GM23338 (cell line): ENCODE measurements at places on chromosomes 2 and 18. TPM values are rescaled to one million over a fixed set of nuclear protein-coding genes. Genes with fewer than 3 reads are reported as not detected.

DNA sequence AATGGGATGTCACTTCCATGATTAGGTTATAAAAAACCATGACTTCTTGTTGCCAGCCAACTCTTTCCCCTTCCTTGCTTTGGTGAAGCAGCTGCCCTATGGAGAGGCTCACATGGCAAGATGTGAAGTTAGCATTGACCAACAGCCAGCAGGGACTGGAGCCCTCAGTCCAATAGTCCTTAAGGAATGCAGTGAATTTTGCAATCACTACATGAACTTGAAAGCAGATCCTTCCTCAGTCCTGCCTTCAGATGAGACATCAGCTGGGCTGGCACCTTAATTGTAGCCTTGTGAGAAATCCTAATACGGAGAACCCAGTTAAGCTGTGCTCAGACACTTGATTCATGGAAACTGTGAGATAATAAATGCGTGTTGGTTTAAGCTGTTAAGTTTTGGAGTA is 61.8 kb downstream of the ATP8B1 start:
- H3K4me1 ChIP-seq = peaks cover 6% of the 10 kb centered on the region; the same call in 1 of the 2 replicates
- H3K27ac ChIP-seq = no peak overlapping the region
- H3K4me3 ChIP-seq = no peak overlapping the region
- no peak for DNase-seq

- DNase-seq = peak; percentile 36
- no peaks in the 10 kb centered on the region for H3K27me3 ChIP-seq
- H3K27ac ChIP-seq = peak overlapping the region; percentile 94
- peak overlapping the region; percentile 85; the same call in 1 of the 2 replicates for H3K4me3 ChIP-seq
These were observed 1.1 kb upstream of the DARS1 start for GRCh38 chr2:135986507-135986906.

DNA sequence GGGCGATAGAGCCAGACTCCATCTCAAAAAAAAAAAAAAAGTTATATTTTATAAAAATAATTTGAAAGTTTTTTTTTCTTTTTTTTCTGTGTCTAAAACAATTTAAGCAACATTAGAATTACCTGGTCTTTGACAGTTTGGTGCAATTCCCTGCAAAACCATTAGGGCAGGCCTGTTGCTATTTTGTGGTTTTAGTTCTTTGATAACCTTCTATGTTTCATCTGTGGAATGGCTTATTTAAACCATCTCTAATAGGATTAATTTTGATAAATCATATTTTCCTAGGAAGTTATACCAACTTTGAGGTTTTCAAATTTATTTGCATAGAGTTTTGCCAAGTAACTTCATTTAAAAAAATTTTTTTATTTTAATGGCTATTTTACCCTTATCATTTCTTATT is 141.2 kb upstream of the TWIST2 start:
- H3K4me3 ChIP-seq = no peak overlapping the region
- H3K27me3 ChIP-seq = no peaks in the 10 kb centered on the region
- H3K27ac ChIP-seq = no peak overlapping the region

DNA sequence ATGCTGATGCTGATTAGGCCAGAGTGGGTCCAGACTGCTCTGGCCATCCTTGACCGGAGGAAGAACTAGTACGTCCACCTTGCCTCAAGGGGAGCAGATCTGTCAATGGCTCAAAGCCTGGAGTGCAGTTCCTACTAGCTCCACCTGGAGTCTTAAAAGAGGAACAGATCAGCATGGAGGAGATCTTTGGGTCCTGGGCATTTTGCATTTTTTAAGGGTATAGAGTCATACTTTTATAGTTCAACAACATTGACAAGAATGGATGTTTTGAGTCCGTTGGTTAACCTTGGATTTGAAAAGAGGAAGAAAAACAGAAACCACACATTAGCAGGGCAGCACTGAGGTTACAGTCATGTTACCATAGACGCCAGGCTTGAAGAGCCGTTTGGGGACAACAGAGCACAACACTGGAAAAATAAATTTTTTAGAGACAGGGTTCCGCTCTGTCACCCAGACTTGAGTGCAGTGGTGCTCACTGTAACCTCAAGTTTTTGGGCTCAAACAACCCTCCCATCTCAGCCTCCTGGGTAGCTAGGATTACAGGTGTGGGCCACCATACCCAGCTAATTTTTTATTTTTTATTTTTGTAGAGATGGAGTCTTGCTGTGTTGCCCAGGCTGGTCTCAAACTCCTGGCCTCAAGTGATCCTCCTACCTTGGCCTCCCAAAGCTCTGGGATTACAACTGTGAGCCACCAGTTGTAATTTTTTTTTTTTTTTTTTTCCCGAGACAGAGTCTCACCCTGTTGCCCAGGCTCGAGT is 78.5 kb downstream of the PRKCE start:
- no peaks in the 10 kb centered on the region for H3K27me3 ChIP-seq
- H3K4me3 ChIP-seq = no peak overlapping the region
- peak; percentile 65 for DNase-seq
- no peaks in the 10 kb centered on the region for H3K36me3 ChIP-seq
- H3K27ac ChIP-seq = no peak overlapping the region
- H3K4me1 ChIP-seq = peaks cover 4% of the 10 kb centered on the region; the same call in 1 of the 2 replicates

GRCh38 chr2:180038997-180039396 is 31.9 kb upstream of the CWC22 start:
- no peak for DNase-seq
- no peak overlapping the region for H3K4me3 ChIP-seq
- no peaks in the 10 kb centered on the region for H3K27me3 ChIP-seq
- peaks cover 3% of the 10 kb centered on the region; the same call in 1 of the 2 replicates for H3K4me1 ChIP-seq

DNA sequence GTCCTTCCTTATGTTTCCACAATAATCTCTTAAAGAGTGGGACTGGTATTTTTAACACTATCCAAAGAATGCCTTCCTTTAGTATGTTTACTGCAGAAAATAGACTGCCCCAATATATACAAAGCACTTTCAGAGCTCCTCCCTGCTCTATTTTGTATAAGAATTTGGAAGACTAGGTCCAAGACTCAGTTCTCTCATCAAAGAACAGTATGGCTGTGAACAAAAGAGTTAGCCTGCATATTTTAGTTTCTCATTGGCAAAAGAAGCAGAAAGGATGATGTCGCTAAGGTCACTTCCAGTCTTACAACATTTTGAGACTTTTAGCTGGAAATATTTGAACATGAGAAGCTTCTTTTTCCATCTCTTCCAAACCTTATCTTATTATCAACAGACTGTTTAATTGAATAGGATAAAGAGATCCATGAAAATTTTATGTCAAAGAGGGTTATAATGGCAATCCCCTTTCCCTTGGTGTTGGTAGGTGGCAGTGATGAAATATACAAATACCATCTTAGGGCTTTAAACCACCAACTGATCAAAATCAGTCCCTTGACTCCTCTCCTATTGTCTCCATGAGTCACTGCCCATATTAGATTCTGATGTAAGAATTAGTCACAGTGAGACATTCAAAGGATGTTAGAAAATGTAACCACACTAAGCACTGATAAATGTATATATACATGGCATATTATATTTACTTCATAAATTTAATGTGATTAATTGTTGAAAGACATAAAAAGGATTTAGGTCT is 266.9 kb upstream of the DSEL start:
- no peaks in the 10 kb centered on the region for H3K36me3 ChIP-seq
- H3K4me1 ChIP-seq = no peaks in the 10 kb centered on the region
- no peak for DNase-seq
- H3K4me3 ChIP-seq = no peak overlapping the region

APCDD1 gene
- 0.97 and 1.0 TPM in 2 replicates for total RNA-seq

INO80D gene
- total RNA-seq = 33.9 and 37.4 TPM in 2 replicates

SKA1 gene
- 25.1 and 25.7 TPM in 2 replicates for total RNA-seq

SERPINB7 gene
- not detected in 2 replicates for total RNA-seq

SERTAD2 gene
- 6.2 and 6.6 TPM in 2 replicates for total RNA-seq
